ENCODE measurements at places on chromosomes 16 and 17.

GRCh38 chr17:78488156-78488555 is 89.0 kb downstream of the DNAH17 start:
- no peak for DNase-seq

GRCh38 chr17:73304438-73304837 is 7.4 kb downstream of the CDC42EP4 start:
- no peak for DNase-seq

DNA sequence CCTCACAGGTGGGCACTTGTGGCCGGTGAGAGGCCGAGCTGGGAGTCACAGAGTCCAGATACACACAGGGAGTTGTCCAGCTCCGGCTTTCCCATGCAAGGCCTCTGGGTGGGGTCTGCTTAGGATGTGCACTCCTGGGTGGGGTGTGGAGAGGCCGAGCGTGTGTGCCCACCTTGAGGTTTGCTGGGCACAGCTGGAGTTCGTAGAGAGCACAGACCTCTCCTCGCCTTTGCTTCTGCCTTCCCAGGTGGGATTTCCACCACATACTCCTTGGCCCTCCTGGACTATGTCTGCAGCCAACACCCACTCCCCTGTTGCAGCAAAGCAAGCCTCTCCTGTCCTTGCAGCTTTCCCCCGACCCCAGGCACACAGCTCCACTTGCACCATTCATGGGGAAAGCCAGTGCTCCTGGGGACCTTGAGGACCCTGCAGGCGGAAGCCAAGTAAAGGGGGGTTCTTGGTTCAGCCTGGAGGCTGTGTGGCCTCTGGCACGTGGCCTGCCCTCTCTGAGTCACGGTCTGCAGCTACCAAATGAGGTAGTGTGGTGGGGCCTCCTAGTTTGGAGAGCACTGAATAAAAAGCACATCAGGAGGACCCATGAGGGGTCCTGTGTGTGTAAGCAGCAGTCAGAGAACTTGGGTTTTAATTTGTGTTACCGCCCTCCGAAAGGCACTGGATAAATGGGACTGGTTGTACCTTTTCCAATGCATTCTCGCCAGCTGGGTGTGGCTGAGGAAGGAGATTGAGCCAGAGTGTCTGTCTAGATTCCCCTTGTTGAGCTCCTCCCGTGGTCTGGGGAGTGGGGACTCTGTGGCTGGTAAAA is 31.5 kb downstream of the MPRIP start:
- DNase-seq = no peak

GRCh38 chr16:66030036-66030435 is 336.5 kb upstream of the CDH5 start:
- DNase-seq = no peak

DNA sequence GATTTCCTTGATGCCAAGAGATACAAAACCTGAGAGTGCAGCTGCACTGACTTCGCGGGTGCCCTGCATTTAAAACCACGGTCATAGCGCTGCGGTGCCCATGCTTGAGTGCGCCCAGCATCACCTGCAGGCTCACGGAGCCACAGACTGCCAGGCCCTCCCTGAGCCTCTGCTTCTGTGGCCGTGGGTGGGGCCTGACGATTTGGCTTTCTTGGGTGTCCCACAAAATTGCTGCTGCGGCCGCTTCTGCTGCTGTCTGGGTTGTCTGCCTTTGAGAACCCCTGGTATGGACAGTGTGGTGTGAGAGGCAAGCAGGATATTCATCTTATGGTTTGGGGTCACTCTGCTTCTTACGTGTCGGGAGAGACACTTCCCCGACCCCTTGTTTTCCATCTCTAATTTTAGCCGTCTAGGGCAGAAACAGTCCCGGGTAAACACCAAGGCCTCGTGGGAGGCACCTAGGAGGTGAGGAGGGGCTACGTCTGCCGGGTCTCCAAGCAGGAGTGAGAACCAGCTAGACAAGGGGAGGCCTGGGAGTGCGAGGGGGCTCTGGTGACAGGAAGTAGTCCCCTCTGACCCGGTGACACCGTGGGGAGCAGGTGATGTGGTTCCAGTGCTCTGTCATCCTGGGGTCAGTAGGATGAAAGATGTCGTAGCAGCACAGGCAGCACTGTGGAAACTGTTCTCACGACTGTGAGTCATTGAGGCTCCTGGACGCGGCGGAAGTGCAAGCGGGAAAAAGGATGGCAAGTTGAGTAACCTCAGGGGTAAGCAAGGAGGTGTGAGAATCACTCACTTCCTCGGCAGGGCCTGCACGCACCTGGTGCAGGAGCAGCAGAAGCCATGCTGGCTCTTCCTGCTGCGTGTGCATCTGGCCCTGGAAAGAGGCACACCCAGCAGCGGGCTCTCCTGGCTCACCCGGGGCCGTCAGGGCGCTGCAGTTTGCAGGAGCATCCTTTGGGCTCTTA is 176.3 kb downstream of the RPTOR start:
- no peak for DNase-seq

DNA sequence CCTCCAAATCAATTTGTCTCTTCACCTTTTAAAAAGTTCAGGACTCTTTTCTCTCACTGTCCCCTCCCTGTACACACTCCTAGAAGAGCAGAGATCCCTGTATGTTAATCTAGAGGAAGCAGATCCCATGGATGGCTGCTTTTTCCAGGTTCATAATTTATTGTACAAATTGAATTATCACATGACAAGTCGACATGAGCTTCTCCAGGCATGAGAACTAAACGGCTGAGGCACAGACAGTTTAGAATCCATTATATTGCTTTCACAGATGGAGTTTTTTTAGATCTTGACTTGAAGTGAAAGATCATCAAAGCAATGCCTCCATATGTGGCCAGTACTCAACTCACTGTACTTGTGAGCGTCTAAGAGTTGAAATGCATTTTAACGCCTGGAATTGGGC is 47.9 kb downstream of the RGS9 start:
- DNase-seq = no peak

- no peak for DNase-seq
Observed at GRCh38 chr17:42514867-42515266, 21.2 kb upstream of the NAGLU start.

DNA sequence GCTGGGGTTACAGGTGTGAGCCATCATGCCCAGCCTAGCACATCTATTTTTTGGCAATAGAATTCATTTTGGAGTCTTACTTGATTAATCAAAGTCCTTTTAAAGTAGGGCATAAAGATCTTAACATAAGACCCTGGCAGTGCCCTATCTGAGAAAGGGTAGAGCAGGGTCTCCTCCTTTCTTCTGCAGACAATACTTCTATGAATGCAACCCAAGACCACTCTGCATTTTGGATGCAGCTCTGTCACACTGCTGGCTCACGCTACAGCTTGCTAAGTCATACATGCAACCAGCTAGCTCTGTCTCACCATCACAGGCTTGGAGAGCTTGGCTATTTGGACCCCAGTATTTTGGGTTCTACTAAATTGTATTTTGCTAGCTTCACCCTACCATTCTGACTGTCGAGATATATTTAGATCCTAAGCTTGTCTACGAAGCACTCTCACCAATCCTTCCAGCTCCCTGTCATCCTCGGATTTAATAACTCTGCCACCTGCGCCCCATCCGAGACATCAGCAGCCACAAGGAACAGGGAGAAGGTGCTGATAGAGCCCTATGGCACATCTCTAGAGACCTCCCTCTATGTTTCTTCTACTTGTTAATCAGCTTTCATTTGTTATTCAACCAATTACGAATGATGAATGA is 45.1 kb downstream of the RBFOX3 start:
- no peak for DNase-seq

- no peak for DNase-seq
Observed at GRCh38 chr16:74698222-74698621, 2.4 kb downstream of the MLKL start.

DNA sequence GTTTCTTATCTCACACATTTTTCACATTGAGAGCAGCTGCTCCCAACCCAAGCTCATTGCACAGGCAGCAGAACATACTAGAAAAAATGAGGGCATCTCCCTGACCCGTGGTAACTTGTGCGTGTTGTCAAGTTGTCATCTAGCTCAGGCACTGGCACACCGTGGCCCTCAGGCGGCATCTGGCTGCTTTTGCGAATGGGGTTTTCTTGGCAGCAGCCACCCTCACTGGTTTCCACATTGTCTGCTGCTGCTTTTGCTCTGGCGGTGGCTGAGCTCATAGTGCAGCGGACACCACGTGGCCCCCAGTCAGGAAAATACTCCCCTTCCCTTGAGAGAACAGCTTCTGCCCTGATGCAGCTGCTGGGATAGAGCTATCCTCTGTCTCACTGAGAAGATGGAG is 9.4 kb upstream of the TEDC2 start:
- no peak for DNase-seq

DNA sequence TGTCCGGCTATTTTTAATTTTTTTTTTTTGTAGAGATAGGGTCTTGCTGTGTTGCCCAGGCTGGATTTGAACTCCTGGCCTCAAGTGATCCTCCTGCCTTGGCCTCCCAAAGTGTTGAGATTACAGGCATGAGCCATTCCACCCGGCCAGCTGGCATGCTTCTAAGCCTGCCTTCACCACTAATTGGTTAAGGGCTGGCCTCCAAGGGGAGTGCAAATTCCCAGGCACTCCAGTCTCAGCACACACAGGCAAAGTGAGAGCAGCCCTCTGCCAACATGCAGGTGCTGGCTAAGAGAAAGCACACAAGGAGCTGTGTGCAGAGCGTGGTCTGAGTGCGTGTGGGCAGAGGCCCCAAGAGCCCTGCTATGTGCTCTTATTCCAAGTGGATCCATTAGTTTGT is 149.8 kb upstream of the HS3ST2 start:
- DNase-seq = no peak

All from T47D (cell line).